ENCODE measurements at places on chromosomes 6 and 20.
A peak's percentile ranks its signal among the peaks of the same experiment; 100 is the strongest.

DNA sequence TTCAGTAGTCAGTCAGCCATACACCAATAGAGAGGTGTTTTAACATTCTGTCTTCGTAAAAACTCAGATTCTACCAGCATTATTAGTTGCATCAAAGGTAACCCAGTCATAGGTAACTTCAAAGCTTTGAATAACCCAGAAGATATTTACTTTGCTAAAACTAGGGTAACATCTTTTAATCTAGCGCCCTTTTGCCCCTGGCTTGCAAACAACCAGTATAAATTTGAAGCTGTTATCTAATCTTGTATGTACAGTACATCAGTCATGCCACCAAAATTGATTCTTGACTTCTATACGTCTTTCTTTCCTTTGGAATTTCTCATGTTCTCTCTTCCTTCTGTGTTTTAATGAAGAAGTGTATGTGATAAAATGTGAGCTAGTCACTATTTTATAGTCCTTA lies 109.3 kb downstream of the LIN28B start:
- DNase-seq = no peak

DNA sequence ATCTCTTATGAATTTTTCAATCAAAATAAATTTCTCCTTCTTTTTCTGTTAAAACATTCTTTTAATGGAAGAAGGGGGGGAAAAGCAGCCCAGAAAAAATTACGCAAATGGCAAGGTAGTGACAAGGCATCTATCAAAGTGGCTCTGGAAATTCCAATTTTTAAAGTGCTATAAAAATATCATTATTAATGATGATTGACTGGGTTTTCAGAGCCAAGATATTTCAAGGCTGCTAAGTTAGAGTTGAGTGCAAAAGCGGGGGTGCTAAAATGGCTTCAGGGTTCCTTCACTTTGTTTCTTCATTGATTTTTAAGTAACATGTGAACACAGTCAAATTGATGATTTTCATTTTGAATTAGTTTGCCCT lies 171.6 kb upstream of the CITED2 start:
- DNase-seq = no peak

- no peak for DNase-seq
Observed at GRCh38 chr6:138257638-138258040, 39.3 kb upstream of the PBOV1 start.

DNA sequence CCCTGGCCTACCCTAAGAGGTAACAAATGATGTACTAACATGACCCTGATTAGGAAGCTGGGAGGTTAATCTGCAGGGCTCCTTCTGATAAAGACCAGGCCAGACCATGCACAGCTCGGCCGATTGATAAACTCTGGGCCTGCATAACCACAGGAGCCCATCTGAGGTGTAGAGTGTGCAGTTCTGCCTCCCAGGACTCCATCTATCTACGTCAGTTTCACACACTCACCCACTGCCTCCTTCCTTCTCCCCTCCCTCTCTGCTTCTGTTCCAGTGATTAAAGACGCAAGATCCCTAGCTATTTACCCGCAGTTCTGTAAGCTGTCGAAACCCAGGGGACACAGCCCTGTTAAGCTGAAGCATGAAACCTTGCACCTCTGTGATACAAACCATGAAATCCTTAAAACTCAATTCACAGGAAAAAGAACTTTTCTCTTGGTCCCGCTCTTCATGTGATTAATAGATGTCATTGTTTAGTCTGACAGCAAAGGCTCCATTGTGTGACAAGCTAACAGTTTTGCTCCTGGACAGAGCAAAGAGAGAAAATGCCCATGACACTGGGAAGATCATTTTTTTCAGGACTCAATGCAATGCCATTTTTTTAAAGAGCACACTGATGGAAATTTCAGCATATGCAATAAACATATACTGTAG lies 470.6 kb downstream of the MAFB start:
- no peak for DNase-seq

GRCh38 chr6:80594461-80594860 lies 488.0 kb downstream of the BCKDHB start:
- no peak for DNase-seq

- no peak for DNase-seq
Observed at GRCh38 chr6:150250826-150251225, 108.0 kb downstream of the PPP1R14C start.

- DNase-seq = no peak
Observed at GRCh38 chr6:169783401-169783800, 32.0 kb downstream of the ERMARD start.

- no peak for DNase-seq
Observed at GRCh38 chr6:22530506-22530905, 38.9 kb upstream of the HDGFL1 start.

- no peak for DNase-seq
Observed at GRCh38 chr6:35765739-35766138, 10.7 kb upstream of the CLPSL2 start.

DNA sequence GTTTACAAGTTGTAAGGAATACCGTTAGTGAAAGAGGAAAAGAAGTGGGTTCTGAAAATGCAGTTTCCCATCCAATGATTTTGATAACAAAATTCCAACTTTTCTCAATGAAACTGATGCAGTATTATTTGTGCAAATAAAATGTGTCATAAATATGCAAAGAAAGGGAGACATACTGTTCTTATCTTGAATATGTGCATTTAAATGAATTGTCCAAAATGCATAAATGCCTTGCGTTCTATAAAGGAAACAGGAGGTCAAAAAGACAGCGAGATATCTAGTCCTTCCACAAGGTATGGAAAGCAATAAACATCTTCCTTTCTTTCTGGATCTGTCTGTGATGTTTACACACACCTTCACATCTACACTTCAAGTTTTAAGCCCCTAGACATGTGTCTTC lies 54.6 kb upstream of the ISM1 start:
- DNase-seq = no peak

GRCh38 chr6:61887423-61887822 lies 398.6 kb downstream of the KHDRBS2 start:
- no peak for DNase-seq

GRCh38 chr6:161901740-161902426 lies 628.0 kb upstream of the AGPAT4 start:
- DNase-seq = no peak

DNA sequence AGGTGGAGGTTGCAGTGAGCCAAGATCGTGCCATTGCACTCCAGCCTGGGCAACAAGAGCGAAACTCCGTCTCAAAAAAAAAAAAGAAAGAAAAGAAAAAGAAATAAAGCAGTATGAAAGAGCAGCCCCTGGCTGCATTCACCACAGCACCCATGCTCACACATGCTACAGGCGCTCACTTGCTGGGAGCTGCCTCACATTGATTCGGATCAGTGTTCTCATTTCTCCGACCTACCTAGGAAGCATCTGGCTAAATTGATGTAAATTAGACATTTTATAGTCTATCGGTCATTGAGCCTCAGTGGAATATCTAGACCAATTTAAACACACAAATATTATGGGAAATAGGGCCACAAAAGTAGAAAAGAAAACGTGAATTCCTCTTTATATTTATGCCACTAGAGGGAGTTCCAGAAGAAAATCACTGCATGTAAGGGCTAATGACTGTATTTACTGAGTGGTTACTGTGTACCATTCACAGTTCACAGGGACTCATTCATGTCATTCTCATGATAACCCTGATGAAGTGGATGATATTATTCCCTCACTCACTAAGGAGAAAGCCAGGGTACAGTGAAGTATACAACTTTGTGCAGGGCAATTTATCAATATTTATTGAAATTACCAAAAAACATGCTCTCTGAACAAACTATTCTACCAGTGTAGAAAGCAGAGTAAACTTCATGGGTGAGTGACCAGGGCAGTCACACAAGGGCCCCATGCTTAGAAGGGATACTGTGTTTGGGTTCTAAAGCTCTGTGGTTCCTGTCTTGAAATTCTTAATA lies 5.3 kb upstream of the MOG start:
- peak; percentile 41 for DNase-seq

GRCh38 chr20:63475209-63475608 lies 2.8 kb upstream of the KCNQ2 start:
- no peak for DNase-seq

DNA sequence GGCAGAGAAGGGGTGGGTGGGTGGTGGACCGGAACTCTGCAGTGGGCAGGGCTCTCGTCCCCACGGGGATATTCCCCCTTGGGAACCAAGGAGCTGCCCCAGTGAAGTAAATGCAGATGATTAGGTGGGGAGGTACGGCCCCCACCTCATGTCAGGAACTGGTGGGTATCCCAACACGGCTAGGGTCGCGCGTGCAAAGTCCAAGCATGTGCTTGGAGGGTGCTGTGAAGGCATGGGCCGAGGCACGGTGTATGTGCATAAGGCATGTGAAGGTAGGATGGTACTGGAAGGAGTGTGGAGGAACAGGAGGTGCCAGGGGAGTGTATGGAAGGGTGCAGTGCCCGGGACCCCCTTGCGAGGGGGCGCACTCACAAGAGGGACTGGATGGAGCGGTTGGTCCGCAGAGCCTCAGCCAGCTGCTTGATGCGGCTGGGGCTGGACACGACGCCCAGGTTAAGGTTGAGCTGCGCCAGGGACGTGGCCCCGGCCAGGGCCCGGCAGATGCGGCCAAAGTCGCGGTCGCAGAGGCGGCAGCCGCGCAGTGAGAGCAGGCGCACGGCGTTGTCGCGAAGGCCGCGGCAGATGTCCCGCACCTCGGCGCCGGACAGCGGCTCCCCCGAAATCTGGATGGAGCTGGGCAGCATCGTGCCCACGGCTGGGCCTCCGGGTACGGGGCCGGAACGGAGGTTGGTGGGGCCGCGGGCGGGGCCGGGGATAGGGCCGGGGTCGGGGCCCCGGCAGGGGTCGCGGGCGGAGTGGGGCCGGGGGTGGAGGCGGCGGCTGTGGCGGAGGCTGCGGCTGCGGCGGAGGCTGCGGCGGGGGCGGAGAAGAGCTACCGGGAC lies 783 bp downstream of the LRRC73 start:
- DNase-seq = no peak

GRCh38 chr6:16819752-16820151 lies 58.5 kb upstream of the ATXN1 start:
- no peak for DNase-seq

- DNase-seq = no peak
Observed at GRCh38 chr6:5981126-5982026, 25.3 kb downstream of the NRN1 start.

DNA sequence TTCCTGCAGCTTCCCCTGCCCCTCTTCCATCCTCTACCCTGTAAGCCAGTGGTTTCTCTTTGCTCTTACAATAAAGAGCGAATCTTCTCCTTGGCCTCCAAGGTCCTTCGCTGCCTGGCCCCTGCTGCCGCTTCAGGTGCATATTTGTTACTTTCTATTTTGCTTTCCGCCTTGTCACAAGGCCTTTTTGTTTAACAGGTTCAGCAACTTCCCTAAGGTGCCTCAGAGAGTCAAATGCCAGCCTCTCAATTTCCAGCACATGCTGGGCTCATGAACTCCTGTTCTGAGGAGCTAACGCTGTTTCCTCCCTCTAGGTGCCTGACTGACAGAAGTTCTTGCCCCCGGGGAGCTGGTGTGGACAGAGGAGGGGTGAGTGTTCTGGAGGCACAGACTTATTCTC lies 42.4 kb upstream of the EPB41L1 start:
- no peak for DNase-seq

GRCh38 chr20:5024103-5024502 lies 22.8 kb upstream of the SLC23A2 start:
- DNase-seq = no peak

- DNase-seq = no peak
Observed at GRCh38 chr6:130693944-130694343, 133.3 kb upstream of the SMLR1 start.

GRCh38 chr20:47272893-47273590 lies 83.5 kb downstream of the ZMYND8 start:
- peak; percentile 66 for DNase-seq

DNA sequence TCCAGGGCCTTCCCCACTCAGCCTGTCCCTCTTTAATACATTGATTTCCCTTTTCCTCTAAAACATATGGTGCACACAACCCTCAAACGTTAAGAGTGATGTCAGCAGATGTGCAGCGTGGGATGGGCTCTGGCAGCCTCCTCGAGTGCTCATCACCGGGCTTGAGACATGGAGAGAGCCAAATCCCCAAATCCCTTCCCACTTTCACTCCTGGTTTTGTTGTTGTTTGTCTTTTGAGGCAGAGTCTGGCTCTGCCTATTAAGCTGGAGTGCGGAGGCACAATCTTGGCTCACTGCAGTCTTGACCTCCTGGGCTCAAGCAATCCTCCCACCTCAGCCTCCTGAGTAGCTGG lies 5.8 kb upstream of the PLTP start:
- DNase-seq = no peak

- DNase-seq = no peak
Observed at GRCh38 chr6:109202409-109203264, 107.3 kb downstream of the CEP57L1 start.

DNA sequence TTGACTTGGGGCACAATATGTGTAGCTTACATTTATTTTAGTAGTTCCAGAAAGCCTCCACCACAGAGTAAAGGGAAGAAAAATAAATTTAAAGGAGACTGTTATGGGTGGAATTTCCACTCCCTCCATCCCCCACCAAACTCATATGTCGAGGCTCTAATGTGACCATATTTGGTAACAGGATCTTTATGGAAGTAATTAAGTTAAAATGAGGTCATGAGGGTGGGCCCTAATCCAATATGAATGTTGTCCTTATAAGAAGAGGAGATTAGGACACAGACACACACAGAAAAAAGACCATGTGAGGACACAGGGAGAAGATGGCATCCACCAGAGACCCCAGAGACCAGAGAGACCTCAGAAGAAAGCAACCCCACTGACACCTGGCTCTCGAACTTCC lies 189.7 kb downstream of the EDN1 start:
- DNase-seq = no peak

DNA sequence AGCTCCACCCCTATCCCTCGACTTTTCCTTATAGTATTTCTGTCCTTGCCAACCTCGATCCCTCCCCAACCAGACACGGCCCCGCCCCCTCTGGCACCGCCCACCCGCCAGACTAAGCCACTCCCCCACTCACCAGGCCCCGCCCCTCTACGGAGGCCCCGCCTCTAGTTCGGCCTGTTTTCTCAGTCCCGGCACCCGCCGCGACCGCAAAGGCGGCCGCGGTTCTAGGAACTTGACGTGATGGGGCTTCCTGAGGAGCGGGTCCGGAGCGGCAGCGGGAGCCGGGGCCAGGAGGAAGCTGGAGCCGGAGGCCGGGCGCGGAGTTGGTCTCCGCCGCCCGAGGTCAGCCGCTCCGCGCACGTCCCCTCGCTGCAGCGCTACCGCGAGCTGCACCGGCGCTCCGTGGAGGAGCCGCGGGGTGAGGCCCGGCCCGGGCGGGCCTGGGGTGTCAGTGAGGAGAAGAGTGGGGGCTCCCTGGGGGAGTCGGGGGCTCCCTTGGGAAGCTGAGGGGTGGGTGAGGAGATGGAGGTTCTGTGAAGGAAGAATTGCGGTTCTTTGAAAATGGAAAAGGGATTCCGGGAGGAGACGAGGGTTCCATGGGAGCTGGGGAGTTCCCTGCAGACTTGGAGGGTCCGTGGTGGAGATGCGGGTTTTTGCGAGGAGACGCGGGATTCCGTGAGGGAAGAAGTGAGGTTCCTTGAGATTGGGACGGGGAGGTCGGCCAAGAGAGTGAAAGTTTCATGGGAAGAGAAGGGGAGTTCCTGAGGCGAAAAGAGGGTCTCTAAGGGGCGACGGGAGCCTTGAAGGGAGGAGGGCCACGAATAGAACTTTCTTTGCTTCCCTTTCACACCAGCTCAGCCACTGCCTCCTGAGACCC lies at the start of gene ACSS2:
Gene ACSS2, plus strand, starts transcription at position 207 of the 877 bp plus-strand sequence. Its CDS starts 34 bp downstream, at position 241.
- no peak for DNase-seq

GRCh38 chr6:111796310-111796918 lies 76.8 kb downstream of the FYN start:
- no peak for DNase-seq

All from HEK293T (cell line).